ENCODE measurements at places on chromosomes 3 and 15.

DNA sequence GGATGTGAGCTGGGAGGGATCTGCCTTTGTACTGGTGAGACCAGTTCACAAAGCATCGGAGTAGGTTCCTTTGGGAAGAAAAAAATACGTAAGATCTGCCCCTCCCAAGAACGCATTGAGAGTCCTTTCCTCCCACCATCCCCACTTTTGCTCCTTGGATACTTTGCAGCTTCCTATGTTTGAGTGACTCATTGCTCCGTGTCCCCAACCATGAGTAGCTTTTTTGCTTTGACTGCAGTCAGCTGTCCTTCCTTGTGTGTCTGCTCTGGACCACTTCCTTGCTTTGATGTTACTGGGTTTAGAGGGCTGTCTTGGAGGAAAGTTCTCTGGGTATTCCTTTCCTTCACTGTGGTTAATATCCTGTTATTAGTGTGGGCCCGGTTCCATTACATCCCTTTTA is 43.2 kb upstream of the PTPN23 start:
- no peak for DNase-seq

DNA sequence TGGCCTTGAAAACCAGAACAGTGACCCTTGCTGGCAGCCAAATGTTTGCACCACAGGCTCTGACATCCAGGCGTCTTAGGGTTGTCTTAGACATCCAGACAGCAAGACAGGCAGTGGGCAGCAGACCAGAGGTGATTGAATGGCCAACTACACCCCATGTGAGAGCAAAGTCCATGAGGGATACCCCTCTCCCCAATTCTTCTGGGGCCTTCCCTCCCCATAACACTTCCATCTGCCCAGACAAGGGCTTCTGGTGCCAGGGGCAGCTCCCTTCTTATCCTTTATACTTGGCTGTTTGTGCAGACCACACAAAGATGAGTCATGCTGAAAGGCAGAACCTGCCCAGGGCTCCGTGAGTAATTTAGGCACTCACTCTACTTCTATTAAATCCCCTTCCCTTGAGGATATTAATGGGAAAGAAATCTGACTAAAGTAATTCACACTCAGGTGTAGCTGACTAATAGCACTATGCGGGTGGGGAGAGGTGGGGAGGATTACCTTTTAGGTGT is 257.9 kb downstream of the UACA start:
- DNase-seq, result no peak

DNA sequence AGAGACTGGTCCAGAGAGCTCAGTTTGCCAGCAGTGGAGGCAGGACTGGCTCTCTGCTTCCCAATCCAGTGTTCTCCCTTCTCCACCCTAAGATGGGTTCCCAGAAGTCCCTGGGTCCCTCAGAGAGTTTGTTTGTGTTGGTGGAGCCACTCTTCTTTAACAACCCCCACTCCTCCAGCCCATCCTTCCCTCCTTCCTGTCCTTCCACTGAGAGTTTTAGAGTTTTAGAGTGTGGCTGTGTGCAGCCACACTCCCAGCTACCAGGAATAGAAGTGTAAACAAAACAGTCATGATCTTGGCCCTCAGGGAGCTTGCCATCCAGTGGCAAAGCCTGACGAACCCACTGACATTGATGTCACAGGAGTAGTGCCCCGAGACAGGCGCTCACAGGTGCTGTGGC is 12.5 kb upstream of the FBLN2 start:
- DNase-seq, result no peak

GRCh38 chr3:161957467-161957866 is 460.9 kb downstream of the OTOL1 start:
- DNase-seq, result no peak

- no peak for DNase-seq
These were observed 30.8 kb downstream of the CHCHD4 start for GRCh38 chr3:14093831-14094230.

DNA sequence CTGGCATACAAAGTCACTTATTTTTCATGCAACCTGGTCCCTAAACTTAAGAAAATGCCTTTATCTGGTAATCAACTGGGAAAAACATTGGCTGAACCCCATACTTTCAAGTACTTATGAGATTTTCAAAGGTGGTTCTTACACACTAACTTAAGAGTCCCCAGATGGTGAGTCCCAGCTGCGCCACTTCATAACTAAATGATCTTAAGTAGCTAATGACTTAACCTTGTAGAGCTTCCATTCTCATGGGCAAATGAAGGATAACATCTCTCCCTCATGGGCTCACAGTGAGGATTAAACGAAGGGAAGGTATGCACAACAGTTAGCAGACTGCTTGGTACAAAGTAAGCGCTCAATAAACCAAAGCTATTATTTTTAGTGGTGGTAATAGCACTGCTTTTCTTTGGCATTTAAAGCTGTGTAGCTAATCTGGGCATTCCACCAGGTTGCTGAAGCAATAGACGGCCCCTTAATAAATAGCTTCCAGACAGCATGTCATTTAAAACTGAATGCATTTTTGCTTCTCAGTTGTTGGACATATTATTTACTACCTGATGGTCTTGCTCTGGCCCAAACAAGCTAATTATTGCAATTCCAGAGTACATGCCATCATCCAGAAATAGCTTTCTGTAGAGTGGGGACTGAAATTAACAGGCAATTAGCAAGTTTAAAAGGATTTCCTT is 55.4 kb downstream of the LIPC start:
- no peak for DNase-seq

All from stimulated activated CD4-positive, alpha-beta T cell treated with anti-CD3 and anti-CD28 coated beads, Interleukin-1b, Interleukin-23, amount 100 ng/mL, for 1 hour (primary cell).